ENCODE measurements at places on chromosomes 13 and 19.

DNA sequence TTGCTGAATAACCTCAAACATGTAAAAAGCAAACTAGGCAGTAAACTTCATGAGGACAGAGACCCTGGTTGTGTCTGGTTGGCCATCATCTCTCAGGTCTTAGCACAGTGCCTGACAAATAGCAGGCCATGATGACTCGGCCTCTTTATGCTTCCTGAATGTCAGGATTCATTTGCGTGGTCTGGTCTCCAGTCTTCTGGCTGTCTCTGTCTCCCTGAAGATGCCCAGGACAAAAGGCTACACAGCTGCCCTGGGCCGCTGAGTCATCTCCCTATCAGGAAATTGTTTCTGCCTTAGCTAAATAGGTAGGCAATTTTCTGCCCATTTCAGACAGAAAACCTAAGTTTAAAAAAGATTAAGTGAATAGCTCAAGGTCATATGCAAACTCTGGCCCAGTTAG lies 84.1 kb upstream of the FNDC3A start:
- DNase-seq = no peak

DNA sequence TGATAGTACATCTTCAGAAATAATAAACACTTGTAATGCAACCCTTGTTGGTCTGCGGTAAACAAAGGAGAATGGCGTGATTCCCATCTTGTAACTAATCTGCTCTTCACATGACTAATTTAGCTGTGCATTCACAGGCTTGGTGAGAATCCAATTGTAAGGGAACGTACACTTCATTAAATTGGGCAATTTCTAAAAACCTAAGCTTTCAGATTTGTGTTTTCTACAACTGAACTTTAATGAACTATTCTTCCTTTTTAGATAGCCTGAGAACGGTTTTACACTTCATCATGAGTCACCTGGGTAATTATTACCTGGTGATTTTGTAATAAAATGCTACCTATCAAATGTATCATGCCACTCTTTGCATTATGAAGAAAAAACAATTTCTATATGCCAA lies 306.9 kb downstream of the KLF5 start:
- DNase-seq = no peak

DNA sequence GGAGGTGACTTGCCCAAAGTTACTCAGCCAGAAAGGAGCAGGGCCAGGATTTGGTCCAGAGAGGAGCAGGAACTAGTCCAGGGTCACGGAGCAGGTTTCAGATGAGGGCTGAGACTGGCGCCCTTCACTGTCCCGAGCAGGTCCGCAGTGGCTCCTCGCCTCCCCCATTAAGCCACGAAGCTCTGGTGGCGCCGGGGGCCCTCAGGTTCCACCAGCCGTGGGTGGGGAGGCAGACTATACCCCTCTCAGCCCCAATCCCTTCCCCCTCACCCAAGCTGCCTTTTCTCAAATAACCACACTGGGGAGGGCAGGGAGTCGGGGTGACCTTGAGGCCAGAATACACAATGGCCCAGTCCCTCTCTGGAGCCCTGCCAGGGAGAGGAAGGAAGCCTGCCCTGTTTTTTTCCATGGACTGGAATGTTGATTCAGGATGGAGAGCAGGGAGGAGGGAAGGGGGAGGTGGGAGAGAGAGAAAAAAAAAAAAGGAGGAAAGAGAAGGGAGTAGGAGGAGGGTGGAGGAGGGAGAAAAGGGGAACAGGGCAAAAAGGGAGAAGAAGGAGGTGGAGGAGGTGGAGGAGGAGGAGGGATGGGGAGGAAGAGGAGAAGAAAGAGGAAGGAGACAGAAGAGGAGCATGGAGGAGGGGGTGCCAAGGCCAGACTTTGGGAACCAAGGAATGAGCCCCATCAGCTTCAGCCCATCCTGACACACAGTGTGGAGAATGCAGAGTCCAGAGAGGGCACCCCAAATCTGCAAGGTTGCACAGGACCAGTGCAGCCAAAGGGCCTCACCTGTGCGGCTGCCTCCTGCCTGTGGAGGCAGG lies 19.7 kb downstream of the CEACAM16 start:
- DNase-seq = no peak

- DNase-seq = no peak
These were observed 84.5 kb upstream of the IRS2 start for GRCh38 chr13:109870696-109871370.

DNA sequence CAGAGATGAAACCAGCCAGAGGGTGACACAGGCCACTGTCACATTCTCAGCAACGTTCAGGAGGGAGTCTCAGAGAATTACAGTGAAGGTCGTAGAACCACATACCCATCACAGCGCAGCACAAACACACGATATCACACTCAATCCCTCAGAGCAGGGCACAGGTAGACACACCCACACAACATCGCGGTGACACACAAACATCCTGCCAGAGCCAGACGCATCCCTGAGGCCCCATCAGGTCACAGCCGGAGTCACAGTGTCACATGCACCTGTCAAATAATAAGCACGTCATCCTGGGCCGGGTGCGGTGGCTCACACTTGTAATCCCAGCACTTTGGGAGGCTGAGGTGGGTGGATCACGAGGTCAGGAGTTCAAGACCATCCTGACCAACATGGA lies 17.5 kb downstream of the ELAVL3 start:
- DNase-seq = no peak

DNA sequence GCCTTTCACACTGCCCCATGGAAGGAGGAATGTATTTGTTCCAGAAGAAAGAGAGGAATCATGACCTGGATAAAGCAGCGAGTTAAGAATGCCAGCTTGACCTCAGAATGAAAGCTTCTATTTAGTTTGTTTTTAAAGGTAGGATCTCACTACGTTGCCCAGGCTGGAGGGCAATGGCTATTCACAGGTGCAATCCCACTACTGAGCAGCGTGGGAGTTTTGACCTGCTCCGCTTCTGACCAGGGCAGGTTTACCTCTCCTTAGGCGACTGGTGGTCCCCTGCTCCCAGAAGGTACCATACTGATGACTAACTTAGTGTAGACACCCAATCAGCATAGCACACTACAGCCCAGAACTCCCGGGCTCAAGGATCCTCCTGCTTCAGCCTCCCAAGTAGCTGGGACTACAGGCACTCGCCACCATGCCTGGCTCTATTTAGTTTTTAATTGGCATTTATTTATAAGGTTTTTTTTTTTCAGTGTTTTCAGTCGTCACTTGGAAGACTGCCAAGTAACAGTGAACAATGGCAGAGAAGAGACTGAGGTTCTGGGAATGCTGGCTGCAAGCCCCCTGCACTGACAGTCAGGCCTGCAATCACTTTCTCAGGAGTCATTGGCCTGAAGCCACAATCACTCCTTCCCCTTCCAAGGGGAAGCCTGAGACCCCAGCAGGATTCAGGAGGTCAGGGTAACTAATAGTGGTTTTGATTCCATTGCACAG lies 73.1 kb downstream of the EPS15L1 start:
- DNase-seq = no peak

- no peak for DNase-seq
These were observed 5.3 kb upstream of the SLC5A5 start for GRCh38 chr19:17866312-17866963.

DNA sequence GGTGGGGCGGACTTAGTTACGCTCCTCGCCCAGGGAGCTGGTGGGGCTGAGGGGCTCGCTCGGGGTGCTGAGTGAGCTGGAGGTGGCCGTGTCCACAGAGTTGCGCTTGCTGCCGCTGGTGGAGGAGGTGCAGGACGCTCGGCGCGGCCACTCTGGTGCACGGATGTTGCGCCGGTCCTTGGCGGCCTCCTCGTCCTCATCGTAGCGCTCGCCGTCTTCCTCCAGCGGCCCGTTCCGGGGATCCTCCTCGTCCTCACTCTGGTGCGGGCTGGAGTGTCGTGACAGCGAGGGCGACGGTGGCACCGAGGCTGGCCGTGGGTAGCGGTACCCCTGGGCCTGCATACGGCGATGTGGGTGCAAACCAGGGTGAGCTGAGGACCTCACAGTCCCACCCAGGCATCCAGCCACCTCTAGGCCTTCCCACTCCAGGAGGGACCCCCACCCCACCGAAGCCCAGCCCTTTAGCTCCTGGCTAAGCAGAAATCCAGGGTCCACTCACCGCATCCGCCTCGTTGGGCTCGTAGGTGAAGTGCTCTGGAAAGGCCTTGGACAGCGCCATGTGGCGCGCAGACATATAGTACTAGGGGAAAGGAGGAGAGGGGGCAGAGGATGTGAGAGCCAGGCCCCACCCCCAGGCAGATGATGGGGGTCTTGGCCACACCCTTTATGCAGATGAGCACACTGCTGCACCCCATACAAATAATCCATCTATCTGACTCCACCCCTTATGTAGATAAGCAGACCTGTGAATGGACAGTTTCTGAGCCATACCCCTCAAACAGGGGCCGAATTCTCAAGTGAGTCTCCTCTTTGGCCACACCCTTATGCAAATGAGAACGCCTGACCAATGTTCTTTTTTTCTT lies 4.4 kb downstream of the FTL start:
- no peak for DNase-seq

- no peak for DNase-seq
These were observed 13.6 kb downstream of the ZNF599 start for GRCh38 chr19:34759218-34759917.

GRCh38 chr13:41497436-41497835 lies 40.1 kb downstream of the RGCC start:
- DNase-seq = no peak

DNA sequence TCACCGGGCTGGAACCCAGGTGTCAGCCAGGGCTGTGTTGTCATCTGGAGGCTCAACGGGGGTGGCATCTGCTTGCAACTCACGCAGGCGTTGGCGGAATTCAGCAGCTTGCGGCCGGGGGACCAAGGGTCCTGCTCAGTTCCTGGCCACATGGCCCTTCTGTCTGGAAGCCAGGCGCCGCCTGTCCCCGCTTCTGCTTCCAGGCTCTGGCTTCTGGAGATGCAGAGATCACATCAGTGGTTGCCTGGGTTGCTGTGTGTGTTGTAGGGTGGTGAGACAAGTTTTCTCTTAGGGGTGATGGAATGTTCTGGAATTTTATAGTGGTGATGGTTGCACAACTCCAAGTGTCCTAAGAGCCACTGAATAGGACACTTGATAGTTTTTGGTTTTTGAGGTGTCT lies 5.0 kb downstream of the ADAT3 start:
- DNase-seq = no peak

- DNase-seq = peak; percentile 31
These were observed 825 bp downstream of the GMIP start for GRCh38 chr19:19642506-19643157.

- DNase-seq = no peak
These were observed 1434.7 kb upstream of the PCDH20 start for GRCh38 chr13:62850331-62850730.

DNA sequence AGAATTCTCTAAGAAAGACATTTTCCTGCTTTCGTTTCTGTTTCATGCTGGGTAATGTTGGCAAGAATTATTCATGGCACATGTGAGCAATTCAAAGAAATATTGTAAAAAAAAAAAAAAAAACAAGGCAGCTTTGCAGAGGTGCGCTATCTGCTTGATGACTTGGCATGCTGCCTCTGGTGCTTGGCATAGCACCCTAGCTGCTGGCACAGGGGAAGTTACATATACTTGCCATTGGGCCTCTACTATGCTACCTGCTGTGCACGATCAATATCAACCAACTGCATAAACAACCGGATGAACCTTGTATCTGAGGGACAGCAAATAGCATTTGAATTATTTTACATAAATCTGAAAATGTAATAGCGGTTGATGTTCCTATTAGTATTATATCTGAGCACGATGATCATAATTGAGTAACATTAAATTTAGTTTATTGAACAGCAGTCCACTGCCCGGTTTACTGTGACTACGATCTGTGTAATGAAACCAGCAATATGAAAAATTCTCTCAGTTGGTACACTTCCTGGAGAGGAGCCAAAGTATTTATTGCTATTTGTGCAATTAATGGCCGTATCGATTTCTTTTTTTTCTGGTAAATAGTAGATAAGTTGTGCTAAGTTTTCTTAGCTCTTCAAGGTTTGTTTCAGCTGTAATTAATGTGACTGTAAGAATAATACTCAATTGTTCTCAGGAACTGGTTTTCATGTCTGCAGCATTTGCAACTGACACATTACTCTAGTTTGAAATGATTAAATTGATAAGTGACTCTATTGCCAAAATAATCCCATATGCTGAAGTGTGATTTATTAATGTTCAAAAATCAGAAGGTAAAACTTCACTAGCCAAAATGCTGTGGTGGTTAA lies 717.3 kb downstream of the DACH1 start:
- no peak for DNase-seq

Data from stimulated activated CD4-positive, alpha-beta T cell treated with anti-CD3 and anti-CD28 coated beads, Interleukin-12 subunit alpha, Interleukin-12 subunit beta, amount 100 ng/mL, for 4 hours (primary cell).